ENCODE measurements at places on chromosomes 4 and X.
A peak's percentile ranks its signal among the peaks of the same experiment; 100 is the strongest.

- H3K4me1 ChIP-seq: peaks cover 15% of the 10 kb centered on the region
- peak overlapping the region; percentile 46 for H3K4me3 ChIP-seq
- peak; percentile 13 for DNase-seq
Measured at GRCh38 chr4:71857713-71858451, 74.0 kb upstream of the GC start.

GRCh38 chr4:17595471-17596005 is 18.5 kb downstream of the LAP3 start:
- H3K4me3 ChIP-seq: no peak overlapping the region
- no peak for DNase-seq
- no peaks in the 10 kb centered on the region for H3K27me3 ChIP-seq
- no peak overlapping the region for H3K27ac ChIP-seq
- H3K4me1 ChIP-seq: no peaks in the 10 kb centered on the region

- H3K27ac ChIP-seq: no peak overlapping the region
- peaks cover 6% of the 10 kb centered on the region for H3K4me1 ChIP-seq
- peaks cover 2% of the 10 kb centered on the region for H3K36me3 ChIP-seq
- H3K27me3 ChIP-seq: peaks cover 31% of the 10 kb centered on the region
- no peak for DNase-seq
Measured at GRCh38 chrX:130118441-130119311, 8.4 kb upstream of the ELF4 start.

- H3K4me3 ChIP-seq: no peak overlapping the region
- H3K36me3 ChIP-seq: peaks cover 9% of the 10 kb centered on the region
- H3K4me1 ChIP-seq: no peaks in the 10 kb centered on the region
- DNase-seq: no peak
- no peaks in the 10 kb centered on the region for H3K27me3 ChIP-seq
- H3K27ac ChIP-seq: no peak overlapping the region
Measured at GRCh38 chrX:152845618-152846240, 14.9 kb downstream of the NSDHL start.

- no peak overlapping the region for H3K4me3 ChIP-seq
- no peaks in the 10 kb centered on the region for H3K4me1 ChIP-seq
- H3K27ac ChIP-seq: no peak overlapping the region
- DNase-seq: no peak
- H3K27me3 ChIP-seq: no peaks in the 10 kb centered on the region
Measured at GRCh38 chr4:184671101-184671500, 21.6 kb downstream of the PRIMPOL start.

DNA sequence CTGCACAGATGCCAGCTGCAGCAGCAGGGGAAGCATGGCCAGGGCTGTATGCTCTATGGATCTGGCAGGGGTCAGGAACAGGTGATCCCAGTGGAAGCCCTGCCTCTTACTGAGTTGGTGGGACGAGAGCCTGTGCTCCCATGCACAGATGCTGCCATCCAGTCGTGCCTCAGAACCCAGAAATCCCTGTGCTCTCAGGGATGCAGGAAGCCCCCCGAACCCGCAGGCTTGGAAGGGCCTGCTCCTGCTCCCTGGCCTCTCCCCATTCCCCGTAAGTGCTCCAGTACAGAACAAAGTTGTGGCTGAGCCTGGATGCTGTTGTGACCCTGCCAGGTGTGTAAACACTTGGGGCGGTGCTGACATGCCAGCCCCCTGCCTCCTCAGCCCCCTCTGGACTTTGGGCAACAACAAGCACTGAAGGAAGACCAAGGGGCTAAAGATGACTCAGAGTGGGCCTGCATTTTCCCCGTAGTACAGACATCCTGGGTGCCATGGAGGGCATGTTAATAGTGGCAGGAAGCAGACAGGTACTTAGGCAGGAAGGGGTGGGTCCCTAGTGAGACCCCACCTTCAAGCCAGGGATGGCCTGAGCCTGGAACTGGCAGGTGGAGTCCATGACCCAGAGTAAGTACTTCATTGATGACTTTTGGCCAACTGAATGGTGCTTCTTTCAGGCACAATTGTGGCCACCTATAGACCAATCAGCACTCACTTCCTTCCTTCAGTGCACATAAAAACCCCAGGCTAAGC is 1640.7 kb downstream of the C4orf33 start:
- no peaks in the 10 kb centered on the region for H3K4me1 ChIP-seq
- H3K36me3 ChIP-seq: no peaks in the 10 kb centered on the region
- H3K27me3 ChIP-seq: no peaks in the 10 kb centered on the region
- DNase-seq: no peak
- no peak overlapping the region for H3K27ac ChIP-seq

- H3K27me3 ChIP-seq: no peaks in the 10 kb centered on the region
- no peak overlapping the region for H3K4me3 ChIP-seq
- no peak for DNase-seq
- no peaks in the 10 kb centered on the region for H3K36me3 ChIP-seq
- peaks cover 16% of the 10 kb centered on the region for H3K4me1 ChIP-seq
Measured at GRCh38 chr4:139171876-139172691, 4.9 kb downstream of the ELF2 start.

DNA sequence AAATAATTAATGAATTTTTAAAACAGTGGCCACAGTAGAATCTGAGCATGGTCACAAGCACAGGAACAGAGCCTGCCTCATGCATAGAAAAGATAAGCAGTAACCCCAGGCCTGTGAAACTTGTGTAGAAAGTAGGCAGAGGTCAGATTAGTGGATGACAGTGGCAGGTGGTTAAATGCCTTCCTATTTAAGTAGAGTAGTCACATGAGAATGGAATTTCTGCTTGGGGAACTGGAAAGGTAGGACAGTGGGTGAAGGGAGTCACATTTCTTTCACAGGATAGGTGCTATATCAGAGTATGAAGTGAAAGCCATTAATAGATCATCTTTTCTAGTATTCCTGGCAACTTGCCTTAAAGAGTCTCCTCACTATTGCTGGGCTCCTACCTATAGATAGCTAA is 34.9 kb upstream of the ASB12 start:
- no peak overlapping the region for H3K27ac ChIP-seq
- DNase-seq: no peak
- no peaks in the 10 kb centered on the region for H3K36me3 ChIP-seq
- no peak overlapping the region for H3K4me3 ChIP-seq
- no peaks in the 10 kb centered on the region for H3K27me3 ChIP-seq
- H3K4me1 ChIP-seq: peaks cover 3% of the 10 kb centered on the region

DNA sequence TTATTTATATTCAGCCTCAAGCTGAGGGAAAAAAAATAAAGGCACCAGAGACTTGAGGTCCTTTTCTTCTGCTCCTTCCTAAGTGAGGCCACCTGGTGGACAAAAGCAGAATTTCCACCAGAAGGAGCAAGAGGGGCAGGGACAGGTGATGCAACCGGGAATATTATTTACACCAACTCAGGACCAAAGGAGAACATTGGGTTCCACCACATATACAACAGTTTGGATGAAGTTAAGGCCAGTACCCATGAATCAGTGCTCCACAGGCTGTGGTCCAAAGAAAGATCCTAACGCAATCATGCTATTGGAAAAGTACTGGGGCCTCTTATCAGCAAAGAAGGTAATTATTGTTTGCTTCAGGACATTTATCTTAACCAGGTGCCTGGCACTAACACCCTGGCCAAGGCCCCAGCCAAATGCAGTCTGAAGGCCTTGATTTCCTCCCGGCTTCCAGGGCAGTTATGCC is 57.4 kb downstream of the TSC22D3 start:
- no peak overlapping the region for H3K27ac ChIP-seq
- no peaks in the 10 kb centered on the region for H3K27me3 ChIP-seq
- H3K4me3 ChIP-seq: no peak overlapping the region
- peaks cover 26% of the 10 kb centered on the region for H3K4me1 ChIP-seq

Measured in progenitor cell of endocrine pancreas (in vitro differentiated cells).